ENCODE measurements at places on chromosomes 2 and 18. TPM values are rescaled to one million over a fixed set of nuclear protein-coding genes. Genes with fewer than 3 reads are reported as not detected.

The MYCN gene
- polyA plus RNA-seq = 0.16 TPM

The CD302 gene
- polyA plus RNA-seq = 23.4 TPM

The GALNT13 gene
- polyA plus RNA-seq = 1.0 TPM

GRCh38 chr2:174959787-174960186, 45.4 kb downstream of the CHN1 start:
- DNase-seq = no peak
- no peaks in the 10 kb centered on the region for H3K27me3 ChIP-seq
- no peak overlapping the region for H3K27ac ChIP-seq
- no peak overlapping the region for H3K4me3 ChIP-seq

GRCh38 chr2:236894791-236895190, 190.9 kb upstream of the COPS8 start:
- no peak overlapping the region for H3K27ac ChIP-seq
- H3K36me3 ChIP-seq = no peaks in the 10 kb centered on the region
- no peaks in the 10 kb centered on the region for H3K4me1 ChIP-seq
- no peak overlapping the region for H3K4me3 ChIP-seq

DNA sequence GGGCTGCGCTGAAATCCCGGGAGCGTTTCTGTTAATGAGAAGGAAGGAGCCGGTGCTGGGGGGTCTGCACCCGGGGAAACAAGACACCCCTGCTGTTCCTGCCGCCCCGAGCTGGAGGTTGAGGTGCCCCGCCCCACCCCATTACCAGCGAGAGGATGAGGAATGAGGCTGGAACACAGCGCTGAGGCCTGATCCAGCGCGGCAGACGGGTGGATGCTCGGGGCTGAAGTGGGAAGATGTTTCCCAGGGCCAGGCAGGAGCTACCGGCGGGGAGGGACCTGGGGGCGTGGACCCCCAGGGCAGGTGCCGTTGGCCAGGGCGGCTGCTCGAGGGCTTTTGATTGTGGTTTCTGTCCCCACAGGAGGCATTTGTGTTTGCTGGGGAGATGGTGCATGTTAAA, 134.3 kb upstream of the CTDP1 start:
- no peak overlapping the region for H3K4me3 ChIP-seq
- H3K4me1 ChIP-seq = peaks cover 19% of the 10 kb centered on the region
- no peak for DNase-seq
- no peaks in the 10 kb centered on the region for H3K36me3 ChIP-seq
- no peaks in the 10 kb centered on the region for H3K27me3 ChIP-seq

DNA sequence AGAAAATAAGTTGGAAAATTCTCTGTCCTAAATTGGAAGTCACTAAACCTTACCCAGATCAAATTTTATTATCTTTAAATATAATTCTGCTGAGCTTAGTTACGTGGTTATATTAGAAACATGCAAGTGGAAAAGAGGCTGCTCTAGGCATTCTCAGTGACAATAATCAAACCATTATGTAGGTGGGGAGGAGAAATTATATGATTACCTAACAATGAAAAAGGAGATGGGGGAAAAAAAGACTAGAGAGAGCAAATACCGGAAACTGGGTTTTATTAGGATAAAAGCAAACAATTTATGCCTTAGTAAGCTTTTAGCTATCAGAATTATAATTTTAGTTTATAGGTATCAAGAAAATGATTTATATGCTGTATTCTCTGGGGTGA, 53.2 kb downstream of the PHLPP1 start:
- H3K27ac ChIP-seq = no peak overlapping the region
- no peak overlapping the region for H3K4me3 ChIP-seq
- no peak for DNase-seq
- H3K27me3 ChIP-seq = no peaks in the 10 kb centered on the region
- H3K4me1 ChIP-seq = peaks cover 10% of the 10 kb centered on the region

DNA sequence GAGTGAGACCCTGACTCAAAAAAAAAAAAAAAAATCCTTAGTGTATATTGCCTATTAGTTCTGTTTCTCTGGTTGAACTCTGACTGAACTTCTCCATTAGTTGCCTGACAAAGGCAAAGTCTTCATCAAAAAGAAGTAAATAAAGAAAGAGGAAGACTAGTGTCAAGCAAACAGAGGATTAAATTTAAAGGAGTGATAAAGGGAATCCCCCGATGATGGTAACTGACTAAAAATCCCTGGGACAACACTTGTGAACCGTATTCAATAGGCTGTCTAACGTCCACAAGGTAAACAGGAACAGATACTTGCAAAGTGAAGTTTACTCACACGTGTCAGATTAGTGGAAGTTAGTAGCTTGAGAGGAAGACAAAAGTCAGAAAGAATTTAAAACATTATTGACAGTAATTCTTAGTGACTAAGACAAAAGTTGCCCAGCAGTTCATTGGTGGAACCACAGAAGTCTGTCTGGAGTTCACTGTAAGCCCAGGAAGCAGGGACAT, 26.2 kb upstream of the SPOPL start:
- no peak overlapping the region for H3K4me3 ChIP-seq
- H3K27ac ChIP-seq = no peak overlapping the region
- H3K4me1 ChIP-seq = no peaks in the 10 kb centered on the region
- no peaks in the 10 kb centered on the region for H3K36me3 ChIP-seq

DNA sequence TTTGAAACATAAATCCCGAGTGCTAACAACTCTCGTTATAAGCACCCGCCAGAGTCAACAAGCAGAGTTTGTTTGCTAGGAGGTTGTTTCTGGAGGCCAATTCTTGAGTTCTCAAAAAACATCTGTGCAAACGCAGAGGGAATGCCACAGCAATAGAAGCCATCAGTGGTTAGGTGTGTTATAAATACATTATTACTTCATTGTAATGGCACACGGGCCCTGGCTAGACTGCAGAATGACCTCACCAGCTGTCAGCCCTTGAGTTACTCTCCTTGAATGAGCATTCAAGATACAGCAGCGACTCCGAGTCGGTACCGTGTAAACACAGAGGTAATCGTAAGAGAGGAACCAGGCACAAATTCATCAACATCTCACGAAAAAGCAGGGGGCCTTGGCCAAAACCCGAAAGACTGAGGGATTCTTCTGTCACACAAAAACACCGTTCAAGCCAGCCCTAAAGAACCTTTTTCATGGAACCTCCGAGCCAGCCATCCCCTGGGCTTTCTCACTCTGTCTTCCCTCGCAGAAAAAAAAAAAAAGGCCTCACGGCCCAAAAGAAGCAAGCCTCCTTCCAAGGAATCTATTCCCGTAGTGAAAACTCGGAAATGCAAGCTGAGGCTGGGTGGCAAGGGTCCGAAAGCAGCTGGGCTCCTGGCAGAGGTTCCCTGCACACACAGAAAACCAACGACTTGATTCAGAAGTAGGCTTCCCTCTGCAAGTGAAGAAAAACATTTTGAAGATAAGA, 133.7 kb upstream of the MEIS1 start:
- DNase-seq = peak; percentile 84
- H3K4me1 ChIP-seq = no peaks in the 10 kb centered on the region
- no peaks in the 10 kb centered on the region for H3K36me3 ChIP-seq
- H3K27ac ChIP-seq = no peak overlapping the region

DNA sequence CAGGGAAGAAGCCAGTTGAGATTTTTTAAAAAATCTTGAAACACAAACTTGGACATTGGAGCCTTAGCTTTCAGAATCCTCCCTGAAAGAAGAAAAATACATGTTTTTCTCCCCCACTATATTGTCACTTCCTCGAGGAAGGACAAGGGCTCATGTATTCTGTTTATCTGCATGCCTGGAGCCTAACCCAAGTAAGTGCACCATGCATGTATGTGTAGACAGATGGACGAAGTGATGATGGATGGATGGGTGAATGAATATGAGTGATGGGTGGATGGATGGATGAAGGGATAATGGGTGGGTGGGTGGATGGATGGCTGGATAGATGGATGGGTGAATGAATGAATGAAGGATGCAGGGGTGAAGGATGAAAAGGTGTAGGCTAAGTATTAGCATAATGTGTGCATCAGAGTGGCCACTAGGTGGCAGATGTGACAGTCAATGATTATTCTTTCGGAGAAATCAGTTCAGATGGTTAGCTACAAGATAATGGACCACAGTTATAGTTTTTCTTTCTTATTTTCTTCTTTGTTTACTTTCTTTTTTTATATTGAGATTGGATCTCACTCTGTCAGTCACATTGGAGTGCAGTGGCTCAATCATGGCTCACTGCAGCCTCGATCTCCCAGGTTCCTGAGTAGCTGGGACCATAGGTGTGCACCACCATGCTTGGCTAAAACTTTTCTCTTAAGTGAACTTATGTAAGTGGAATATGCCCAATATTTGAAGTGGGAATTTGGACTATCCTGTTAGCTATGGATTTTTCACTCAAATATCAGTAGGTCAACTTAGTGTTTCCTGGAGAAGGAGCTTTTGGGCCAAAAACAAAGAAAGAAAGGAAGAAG, 18.5 kb upstream of the CCDC93 start:
- no peak overlapping the region for H3K27ac ChIP-seq
- no peaks in the 10 kb centered on the region for H3K36me3 ChIP-seq
- H3K27me3 ChIP-seq = peaks cover 9% of the 10 kb centered on the region
- H3K4me1 ChIP-seq = no peaks in the 10 kb centered on the region
- no peak overlapping the region for H3K4me3 ChIP-seq
- DNase-seq = peak; percentile 44

- H3K36me3 ChIP-seq = no peaks in the 10 kb centered on the region
- H3K4me1 ChIP-seq = no peaks in the 10 kb centered on the region
- H3K27ac ChIP-seq = no peak overlapping the region
- H3K4me3 ChIP-seq = no peak overlapping the region
- peak; percentile 87 for DNase-seq
Observed at GRCh38 chr2:120174963-120175581, 48.1 kb downstream of the TMEM185B start.
